Thyroid gland (tissue), 4 donors: ENCODE measurements at places on chromosomes 2 and 18.

- DNase-seq = peak; percentile 81
Measured at GRCh38 chr2:240851078-240851991, 17.3 kb upstream of the AGXT start.

GRCh38 chr18:34458410-34458977 is 233.8 kb upstream of the NOL4 start:
- peak; percentile 58 for DNase-seq

DNA sequence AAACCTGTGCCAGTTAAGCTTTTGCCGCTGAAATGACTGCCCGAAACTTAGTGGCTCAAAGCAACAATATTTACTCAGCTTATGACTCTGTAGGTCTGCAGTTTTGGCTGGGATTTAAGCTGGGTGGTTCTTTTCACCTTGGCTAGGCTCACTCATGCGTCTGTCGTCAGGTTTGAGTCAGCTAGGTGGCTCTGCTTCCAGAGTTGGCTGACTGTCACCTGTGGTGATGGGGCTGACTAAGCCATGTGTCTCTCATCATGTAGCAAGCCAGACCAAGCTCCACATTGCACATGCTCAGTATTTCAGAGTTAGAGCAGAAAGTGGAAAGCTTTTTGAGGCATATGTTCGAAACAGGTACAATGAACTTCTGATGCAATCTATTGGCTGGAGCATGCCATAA is 354.8 kb downstream of the MEIS1 start:
- no peak for DNase-seq

- no peak for DNase-seq
Measured at GRCh38 chr18:79549638-79550000, 130.0 kb upstream of the CTDP1 start.
